ENCODE measurements at places on chromosomes 3 and 15. TPM values are rescaled to one million over a fixed set of nuclear protein-coding genes. Genes with fewer than 3 reads are reported as not detected.

DNA sequence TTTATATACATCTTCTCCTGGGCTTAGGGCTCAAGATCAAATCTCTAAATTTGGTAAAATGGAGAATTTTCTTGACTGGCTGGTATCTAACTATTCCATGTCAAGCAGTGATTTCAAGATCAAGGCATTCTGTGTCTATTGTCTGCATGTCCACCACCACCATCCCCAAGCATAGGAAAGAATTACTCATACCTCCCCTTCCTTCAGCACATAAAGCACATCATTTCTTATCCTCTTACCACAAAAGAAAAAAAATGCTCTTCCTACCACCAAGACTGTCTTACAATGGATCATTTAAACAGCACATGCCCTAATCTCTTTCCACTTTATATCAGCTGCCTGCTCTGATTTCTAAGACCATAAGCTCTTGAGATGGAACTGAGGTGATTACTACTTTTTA lies 470.5 kb upstream of the THBS1 start:
- no peaks in the 10 kb centered on the region for H3K36me3 ChIP-seq
- no peak overlapping the region for H3K27ac ChIP-seq
- H3K4me3 ChIP-seq: no peak overlapping the region
- peaks cover 4% of the 10 kb centered on the region for H3K4me1 ChIP-seq

Gene TMC3
- total RNA-seq: 0.22 TPM

DNA sequence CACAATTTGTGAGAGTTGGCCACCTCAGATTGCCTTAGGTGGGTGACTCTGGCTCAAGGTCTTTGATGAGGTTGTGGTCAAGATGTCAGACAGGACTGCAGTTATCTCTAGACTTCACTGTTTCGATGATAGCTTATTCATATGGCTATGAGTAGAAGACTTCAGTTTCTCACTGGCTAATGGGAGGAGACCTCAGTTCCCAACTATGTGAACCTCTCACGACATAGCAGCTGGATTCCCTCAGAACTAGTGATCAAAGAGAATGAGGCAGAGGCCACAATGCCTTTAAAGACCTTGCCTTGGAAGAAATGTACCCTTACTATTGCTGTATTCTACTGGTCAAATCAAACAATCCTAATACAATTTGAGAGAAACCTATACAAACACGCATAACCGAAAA lies 607.5 kb upstream of the ROBO2 start:
- DNase-seq: no peak
- H3K4me1 ChIP-seq: peaks cover 2% of the 10 kb centered on the region
- no peaks in the 10 kb centered on the region for H3K36me3 ChIP-seq
- no peak overlapping the region for H3K4me3 ChIP-seq

Gene ACKR2
- 2.1 TPM for total RNA-seq

DNA sequence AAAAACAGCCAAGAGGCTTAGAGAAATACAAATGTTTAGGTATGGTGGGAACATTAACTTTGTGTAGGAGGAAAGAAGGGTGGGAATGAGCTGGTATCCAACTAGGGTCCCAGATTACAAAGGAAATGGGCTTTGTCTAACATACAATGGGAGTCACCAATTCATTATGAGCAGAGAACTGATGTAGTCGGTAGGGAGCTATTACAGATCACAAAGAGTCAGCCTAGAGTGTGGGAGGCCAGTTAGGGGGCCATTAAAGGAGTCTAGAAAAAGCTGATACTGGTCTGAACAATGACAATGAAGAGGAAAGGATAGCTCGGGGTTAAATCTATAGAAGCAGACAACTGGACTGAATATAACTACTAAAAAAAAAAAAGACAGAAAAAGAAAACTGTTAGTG lies 15.5 kb downstream of the ANO10 start:
- H3K36me3 ChIP-seq: peaks cover 8% of the 10 kb centered on the region
- H3K27me3 ChIP-seq: no peaks in the 10 kb centered on the region
- H3K27ac ChIP-seq: no peak overlapping the region
- H3K4me1 ChIP-seq: no peaks in the 10 kb centered on the region
- H3K4me3 ChIP-seq: no peak overlapping the region
- DNase-seq: no peak

Gene SLC22A13
- total RNA-seq: 0.72 TPM
